Large intestine (tissue), 12 donors: ENCODE measurements at places on chromosomes 5 and 9.

DNA sequence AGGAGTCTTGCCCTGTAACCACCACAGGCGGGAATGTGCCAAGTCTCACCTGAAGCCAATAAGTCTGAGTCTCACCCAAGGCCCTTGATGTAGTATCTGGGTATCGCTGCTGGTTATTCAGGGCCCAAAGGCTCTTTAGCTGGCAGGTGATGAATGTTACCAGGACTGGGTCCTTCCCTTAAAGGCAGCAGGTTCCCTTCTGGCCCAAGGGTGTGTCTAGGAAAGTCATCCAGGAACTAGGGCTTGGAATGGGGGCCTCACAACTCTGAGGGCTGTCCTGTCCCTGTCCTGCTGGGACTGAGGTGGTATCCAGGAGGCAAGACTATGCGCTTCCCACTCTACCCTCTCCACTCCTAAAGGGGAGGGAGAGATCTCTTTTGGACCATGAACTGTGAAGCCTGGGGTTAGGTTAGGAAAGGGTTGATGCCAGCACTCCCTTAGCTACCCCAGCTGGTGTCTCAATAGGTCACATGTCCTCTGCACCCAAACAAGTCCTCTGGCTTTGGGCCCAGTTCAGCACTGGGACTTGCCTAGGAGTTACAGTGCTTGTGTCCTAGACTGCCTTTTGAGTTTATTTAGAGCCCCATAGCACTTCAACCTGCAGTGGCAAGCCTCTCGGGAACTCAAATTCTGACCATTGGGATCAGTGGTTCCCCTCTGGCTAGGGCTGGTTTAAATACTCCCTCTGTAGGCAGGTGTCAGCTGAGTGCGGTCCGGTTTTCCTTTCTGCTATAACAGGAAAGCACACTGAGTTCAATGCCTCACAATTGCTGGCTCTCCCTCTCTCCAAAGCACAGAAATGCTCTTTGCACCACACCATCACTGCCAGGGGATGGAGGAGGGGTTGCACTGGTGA lies 22.5 kb upstream of the RANBP3L start:
- no peaks in the 10 kb centered on the region for H3K4me1 ChIP-seq
- H3K27ac ChIP-seq = no peak overlapping the region
- H3K4me3 ChIP-seq = no peak overlapping the region
- DNase-seq = no peak
- no peaks in the 10 kb centered on the region for H3K36me3 ChIP-seq

- H3K4me1 ChIP-seq = no peaks in the 10 kb centered on the region
- DNase-seq = no peak
- no peaks in the 10 kb centered on the region for H3K36me3 ChIP-seq
- no peak overlapping the region for H3K4me3 ChIP-seq
- no peaks in the 10 kb centered on the region for H3K27me3 ChIP-seq
- no peak overlapping the region for H3K27ac ChIP-seq
Observed at GRCh38 chr5:122385286-122385685, 73.2 kb downstream of the SNCAIP start.

DNA sequence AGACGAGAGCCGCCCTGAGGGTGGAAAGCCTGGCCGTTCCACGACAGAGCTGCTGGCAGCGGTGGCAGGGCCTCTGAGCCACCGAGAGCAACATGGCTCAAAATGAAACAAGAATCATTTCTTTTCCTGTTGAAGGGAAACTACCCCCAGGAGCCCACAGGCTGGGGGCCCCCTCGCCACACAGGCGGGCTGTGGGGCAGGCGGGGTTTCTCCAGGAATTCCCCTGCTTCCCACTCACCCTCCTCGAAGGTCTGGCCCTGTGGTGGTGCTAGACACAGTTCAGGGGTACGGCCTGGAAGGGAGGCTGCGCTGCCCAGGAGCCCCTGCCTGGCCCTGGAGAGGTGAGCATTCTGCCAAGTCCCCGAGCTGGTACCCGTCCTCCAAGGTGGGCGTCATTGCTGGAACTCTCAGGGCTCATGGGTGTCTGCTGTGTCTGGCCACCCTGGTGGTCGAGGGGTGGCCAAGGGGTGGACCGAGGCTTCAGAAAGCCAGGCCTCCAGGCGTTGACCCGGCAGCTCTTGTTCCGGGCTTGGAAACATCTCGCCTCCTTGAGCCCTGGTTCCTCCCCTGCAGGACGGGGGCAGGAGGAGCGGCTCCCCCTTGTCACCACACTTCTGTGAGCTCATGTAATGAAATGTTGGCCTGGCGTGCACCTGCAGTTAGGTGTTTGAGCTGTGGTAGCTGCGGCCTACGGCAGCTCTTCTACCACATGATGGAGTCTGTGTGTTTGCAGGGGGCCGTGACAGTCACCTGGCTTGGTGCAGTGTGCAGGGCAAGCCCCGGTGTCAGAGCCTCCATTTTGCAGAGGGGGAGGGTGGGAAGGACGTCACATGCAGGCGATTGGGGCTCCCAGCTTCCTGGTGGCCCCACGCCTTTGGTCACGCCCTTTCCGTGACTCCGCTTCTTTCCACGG lies 65.3 kb downstream of the RXRA start:
- peaks cover 24% of the 10 kb centered on the region for H3K4me1 ChIP-seq
- peaks cover 15% of the 10 kb centered on the region for H3K36me3 ChIP-seq
- H3K4me3 ChIP-seq = no peak overlapping the region
- no peak for DNase-seq

GRCh38 chr5:72245546-72245945 lies 74.5 kb downstream of the MRPS27 start:
- H3K27ac ChIP-seq = no peak overlapping the region
- H3K4me3 ChIP-seq = no peak overlapping the region
- H3K36me3 ChIP-seq = no peaks in the 10 kb centered on the region
- no peaks in the 10 kb centered on the region for H3K4me1 ChIP-seq
- no peak for DNase-seq
- H3K27me3 ChIP-seq = no peaks in the 10 kb centered on the region

DNA sequence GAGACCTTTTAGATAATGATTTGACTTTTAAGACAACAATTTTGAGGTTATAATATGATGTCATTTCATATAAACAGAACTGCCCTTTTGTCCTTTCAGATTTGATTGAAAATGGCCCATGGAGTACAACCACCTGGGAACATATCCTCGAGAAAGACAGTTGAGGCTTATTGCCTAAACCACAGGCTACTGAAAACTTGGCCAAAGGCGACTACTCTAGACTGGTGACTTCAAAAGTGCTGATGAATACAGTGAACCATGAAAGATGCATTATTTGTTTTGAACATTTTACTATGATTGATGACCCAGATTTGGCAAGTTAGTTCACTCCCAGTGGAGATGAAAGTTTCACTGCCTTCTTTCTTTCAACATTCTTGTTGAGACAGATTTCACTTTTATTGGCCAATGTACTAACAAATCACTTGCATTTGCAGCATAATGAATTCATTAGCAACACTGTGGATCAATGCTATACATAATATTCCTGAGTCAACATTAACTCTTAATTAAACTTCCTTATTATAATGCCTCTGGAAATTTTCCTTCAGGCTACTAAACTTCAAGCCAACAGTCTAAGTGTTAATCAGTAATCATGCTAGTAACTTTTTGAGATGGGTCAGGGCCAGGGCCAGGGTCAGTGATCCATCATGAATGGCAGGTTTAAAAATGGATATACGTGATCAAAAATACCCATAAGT lies 480.3 kb downstream of the RAB3C start:
- peaks cover 3% of the 10 kb centered on the region for H3K36me3 ChIP-seq
- no peak overlapping the region for H3K4me3 ChIP-seq
- H3K27me3 ChIP-seq = no peaks in the 10 kb centered on the region
- H3K4me1 ChIP-seq = no peaks in the 10 kb centered on the region
- no peak overlapping the region for H3K27ac ChIP-seq
